Tibial nerve (tissue), 4 donors: ENCODE measurements at places on chromosomes 1 and 21. TPM values are rescaled to one million over a fixed set of nuclear protein-coding genes. Genes with fewer than 3 reads are reported as not detected.

- no peak overlapping the region for H3K4me3 ChIP-seq
- H3K27ac ChIP-seq: no peak overlapping the region
- H3K4me1 ChIP-seq: no peaks in the 10 kb centered on the region
- no peak for DNase-seq
Observed at GRCh38 chr1:147853391-147853790, 49.2 kb upstream of the GJA8 start.

DNA sequence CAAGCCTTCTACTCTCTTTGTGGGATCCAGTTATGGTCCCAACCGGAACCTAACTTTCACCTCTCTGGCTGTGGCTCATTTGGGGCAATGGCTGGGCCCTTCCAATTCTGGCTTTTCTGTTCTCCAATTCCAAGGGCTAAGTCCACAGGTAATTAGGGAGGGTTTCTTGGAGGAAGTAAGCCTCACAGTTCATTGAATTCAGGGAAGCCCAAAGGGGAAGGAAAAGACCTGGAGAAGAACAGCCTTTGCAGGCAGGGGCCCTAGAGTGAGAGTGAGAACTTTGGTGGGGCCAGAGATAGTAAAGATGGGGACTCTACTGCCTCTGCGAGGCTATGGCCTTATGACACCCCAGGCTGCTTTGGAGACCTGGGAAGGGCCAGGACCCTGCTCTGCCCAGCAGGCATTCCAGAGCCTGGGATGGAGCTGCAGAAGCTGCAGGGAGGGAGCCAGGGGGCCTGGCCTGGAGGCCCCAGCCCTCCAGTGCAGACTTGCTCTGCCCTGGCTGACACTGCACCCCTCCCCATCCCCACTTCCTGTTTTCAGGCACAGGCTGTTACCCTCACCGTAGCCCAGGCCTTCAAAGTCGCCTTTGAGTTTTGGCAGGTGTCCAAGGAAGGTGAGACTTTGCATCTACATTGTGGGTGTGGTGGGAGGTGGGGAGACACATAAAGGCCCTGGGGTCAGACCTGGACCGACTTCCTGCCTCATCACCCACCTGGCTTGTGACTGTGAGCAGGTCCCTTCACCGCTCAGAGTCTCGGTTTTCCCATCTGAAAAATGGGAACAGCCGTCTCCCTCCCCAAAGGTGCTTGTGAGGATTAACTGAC, 18.9 kb downstream of the LDLRAP1 start:
- H3K36me3 ChIP-seq: no peaks in the 10 kb centered on the region
- H3K27ac ChIP-seq: no peak overlapping the region
- no peaks in the 10 kb centered on the region for H3K27me3 ChIP-seq
- no peak overlapping the region for H3K4me3 ChIP-seq
- peaks cover 20% of the 10 kb centered on the region for H3K4me1 ChIP-seq

DNA sequence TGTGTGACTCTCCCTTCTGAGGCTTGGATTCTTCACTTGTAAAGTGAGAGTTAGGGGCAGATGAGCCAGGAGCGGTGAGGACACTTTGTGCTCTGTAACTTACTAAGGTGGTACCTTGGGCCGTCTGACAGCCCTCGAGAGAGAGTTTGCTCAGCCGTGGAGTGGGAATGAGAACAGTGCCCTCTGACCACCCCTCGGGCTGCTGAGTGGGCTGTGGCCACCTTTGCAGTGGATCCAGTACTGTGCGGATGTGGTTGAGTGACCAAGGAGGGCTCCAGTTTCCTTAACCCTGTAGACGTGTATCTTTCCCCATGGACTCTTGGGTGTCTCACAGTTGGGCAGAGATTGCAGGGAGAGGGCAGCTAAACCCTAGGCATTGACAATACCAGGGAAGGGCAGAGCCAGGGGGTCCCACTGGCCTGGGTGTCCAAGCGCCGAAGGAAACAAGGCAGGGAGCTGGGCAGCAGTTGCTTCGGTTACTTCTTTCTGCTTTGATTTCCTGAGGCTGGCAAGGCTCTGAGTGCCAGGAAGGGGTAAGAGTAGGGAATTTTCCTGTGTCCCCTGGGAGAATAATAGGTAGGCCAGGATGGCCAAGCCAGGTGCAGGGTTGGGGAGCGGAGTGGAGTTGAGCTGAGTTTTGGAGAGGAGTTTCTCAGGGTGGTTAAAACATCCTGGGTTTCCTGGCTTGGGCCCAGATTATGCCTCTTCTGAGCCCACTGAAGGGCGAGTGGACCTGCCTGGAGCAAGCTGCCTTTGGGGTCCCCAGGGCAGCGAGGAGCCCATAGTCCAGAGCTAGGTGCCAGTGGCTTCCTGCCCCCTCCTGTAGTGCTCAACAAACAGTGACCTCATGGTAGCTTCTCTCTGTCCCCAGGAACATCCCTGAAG, 27.6 kb downstream of the HMGCS2 start:
- H3K4me1 ChIP-seq: no peaks in the 10 kb centered on the region
- H3K36me3 ChIP-seq: no peaks in the 10 kb centered on the region
- no peaks in the 10 kb centered on the region for H3K27me3 ChIP-seq
- H3K4me3 ChIP-seq: no peak overlapping the region
- H3K27ac ChIP-seq: no peak overlapping the region
- no peak for DNase-seq

GRCh38 chr1:52947490-52947889, 20.4 kb downstream of the SCP2 start:
- no peaks in the 10 kb centered on the region for H3K27me3 ChIP-seq
- H3K27ac ChIP-seq: no peak overlapping the region
- no peak overlapping the region for H3K4me3 ChIP-seq
- no peak for DNase-seq
- no peaks in the 10 kb centered on the region for H3K4me1 ChIP-seq

DNA sequence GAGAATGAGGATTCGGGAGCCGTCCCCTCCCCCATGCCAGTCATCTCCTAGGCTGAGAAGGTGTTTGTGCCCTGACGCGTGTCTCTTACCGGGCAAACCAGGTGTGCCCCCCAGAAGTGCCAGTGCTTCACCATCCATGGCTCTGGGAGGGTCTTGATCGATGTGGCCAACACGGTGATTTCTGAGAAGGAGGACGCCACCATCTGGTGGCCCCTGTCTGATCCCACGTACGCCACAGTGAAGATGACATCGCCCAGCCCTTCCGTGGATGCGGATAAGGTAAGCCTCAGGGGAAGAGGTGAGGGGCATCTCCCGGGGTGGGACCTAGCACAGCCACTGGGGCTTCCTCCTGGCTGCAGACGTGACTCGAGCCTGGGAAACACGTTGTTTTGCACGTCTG, 959 bp downstream of the PADI6 start:
- H3K27ac ChIP-seq: no peak overlapping the region
- no peak overlapping the region for H3K4me3 ChIP-seq
- H3K4me1 ChIP-seq: no peaks in the 10 kb centered on the region
- no peaks in the 10 kb centered on the region for H3K36me3 ChIP-seq

- H3K36me3 ChIP-seq: no peaks in the 10 kb centered on the region
- H3K27ac ChIP-seq: peak overlapping the region; percentile 44
- H3K4me3 ChIP-seq: peak overlapping the region; percentile 31
- H3K27me3 ChIP-seq: no peaks in the 10 kb centered on the region
- H3K4me1 ChIP-seq: no peaks in the 10 kb centered on the region
- peak; percentile 99 for DNase-seq
Observed at GRCh38 chr21:38733972-38734546, 71.7 kb upstream of the ETS2 start.

DNA sequence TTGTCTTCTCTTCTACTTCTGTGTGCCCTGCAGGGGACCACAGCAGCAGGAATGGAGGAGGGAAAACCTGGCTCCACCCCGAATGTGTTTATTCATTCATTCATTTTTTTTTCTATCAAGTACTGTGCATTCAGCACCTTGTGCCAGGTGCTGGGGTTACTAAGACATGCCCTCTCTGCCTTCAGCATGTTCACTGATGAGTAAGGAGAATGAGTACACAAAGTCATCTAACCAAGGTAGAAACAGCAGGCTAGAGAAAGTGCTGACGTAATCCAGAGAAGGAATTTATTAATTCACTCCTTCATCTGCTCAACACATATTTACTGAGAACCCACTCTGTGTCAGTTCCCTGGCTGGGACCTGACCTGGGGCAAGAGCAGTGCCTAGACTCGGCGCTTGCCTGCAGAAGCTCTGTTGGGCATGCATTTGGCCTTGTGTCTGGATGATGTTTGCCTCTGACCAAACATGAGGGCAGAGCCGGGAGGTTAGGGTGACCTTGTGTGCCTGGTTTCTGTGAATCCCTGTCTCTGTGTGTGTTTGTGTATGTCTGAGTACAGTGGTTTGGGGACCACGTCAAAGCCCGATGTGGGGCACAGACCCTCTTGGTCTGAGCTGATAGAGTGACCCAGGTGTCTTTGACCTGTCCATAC, 3.3 kb upstream of the MYOG start:
- no peak overlapping the region for H3K27ac ChIP-seq
- no peak for DNase-seq
- no peak overlapping the region for H3K4me3 ChIP-seq
- H3K4me1 ChIP-seq: no peaks in the 10 kb centered on the region
- H3K27me3 ChIP-seq: no peaks in the 10 kb centered on the region
- H3K36me3 ChIP-seq: no peaks in the 10 kb centered on the region

DNA sequence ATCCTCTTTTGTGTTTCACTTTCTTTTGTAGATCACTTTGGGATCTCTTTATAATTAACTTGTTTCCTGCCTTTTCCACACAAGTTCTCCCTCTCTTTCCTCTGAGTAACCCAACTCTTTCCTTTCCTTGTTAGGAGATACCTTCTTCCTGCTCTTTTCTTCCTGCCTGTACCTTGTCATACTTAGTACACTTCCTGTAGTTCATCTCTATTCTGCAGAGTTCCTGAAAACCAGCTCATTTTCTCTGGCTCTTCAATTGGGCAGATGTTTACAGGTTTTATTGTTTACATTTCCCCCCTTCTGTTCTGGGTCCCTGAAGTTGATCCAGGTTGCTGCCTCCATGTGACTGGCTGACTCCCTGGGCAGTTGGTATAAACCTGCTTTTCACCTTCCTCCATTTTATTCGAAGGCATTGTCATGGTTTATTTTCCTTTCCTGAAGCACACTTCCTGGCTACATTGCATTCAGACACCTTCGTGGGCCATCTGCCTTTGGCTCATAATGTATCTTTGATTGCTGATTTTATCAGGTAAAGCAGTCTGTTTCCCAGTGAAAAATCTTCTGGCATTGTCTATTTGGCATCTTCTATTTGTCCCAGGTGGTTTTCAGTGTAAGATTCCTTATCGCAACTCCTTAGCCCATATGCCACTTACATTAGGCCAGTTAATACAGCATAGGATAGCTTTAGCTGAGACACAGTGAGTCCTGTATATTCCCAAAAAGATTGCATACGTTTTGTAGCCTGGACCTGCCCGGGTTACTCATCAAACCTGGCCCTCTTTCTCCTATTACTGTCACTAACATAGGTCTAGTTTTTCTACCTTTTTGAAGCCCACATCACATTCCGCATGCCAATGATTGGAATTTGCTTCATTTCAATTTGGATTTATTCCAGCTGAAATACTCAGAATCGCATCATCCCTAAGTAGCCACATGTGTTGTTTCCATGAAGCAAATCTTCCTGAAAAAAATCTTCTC, 15.4 kb downstream of the CTH start:
- no peaks in the 10 kb centered on the region for H3K36me3 ChIP-seq
- no peak overlapping the region for H3K27ac ChIP-seq

GRCh38 chr21:44931137-44931500, 8.7 kb upstream of the SLX9 start:
- peak overlapping the region; percentile 47 for H3K4me3 ChIP-seq
- H3K36me3 ChIP-seq: no peaks in the 10 kb centered on the region
- peaks cover 55% of the 10 kb centered on the region for H3K27me3 ChIP-seq
- H3K27ac ChIP-seq: peak overlapping the region; percentile 10
- DNase-seq: no peak

- DNase-seq: no peak
- H3K4me3 ChIP-seq: peak within 1 kb of the TSS; percentile 55
- no peaks in the 10 kb centered on the region for H3K27me3 ChIP-seq
Observed at GRCh38 chr1:219927956-219928790, at the start of gene SLC30A10. TSS of gene SLC30A10 (minus strand) at chr1:219928557. CDS start at chr1:219928440, 117 bp downstream.

DNA sequence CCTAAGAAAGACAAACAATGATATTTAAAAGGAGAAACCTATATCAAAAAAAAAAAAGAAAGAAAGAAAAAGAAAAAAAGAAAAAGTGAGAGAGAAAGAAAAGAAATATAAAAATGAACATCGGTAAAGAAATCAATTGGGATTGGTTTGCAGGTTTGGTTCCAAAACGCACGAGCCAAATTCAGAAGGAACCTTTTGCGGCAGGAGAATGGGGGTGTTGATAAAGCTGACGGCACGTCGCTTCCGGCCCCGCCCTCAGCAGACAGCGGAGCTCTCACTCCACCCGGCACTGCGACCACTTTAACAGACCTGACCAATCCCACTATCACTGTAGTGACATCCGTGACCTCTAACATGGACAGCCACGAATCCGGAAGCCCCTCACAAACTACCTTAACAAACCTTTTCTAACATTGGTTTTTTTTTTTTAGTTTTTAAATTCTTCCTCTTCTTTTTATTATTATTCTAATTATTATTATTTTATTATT, 11.7 kb downstream of the LHX9 start:
- no peak overlapping the region for H3K27ac ChIP-seq
- no peak for DNase-seq
- H3K4me3 ChIP-seq: no peak overlapping the region
- no peaks in the 10 kb centered on the region for H3K27me3 ChIP-seq
- no peaks in the 10 kb centered on the region for H3K36me3 ChIP-seq

GRCh38 chr1:167081594-167082156, 8.5 kb downstream of the GPA33 start:
- no peak overlapping the region for H3K27ac ChIP-seq
- H3K27me3 ChIP-seq: no peaks in the 10 kb centered on the region
- no peak overlapping the region for H3K4me3 ChIP-seq
- no peak for DNase-seq

DNA sequence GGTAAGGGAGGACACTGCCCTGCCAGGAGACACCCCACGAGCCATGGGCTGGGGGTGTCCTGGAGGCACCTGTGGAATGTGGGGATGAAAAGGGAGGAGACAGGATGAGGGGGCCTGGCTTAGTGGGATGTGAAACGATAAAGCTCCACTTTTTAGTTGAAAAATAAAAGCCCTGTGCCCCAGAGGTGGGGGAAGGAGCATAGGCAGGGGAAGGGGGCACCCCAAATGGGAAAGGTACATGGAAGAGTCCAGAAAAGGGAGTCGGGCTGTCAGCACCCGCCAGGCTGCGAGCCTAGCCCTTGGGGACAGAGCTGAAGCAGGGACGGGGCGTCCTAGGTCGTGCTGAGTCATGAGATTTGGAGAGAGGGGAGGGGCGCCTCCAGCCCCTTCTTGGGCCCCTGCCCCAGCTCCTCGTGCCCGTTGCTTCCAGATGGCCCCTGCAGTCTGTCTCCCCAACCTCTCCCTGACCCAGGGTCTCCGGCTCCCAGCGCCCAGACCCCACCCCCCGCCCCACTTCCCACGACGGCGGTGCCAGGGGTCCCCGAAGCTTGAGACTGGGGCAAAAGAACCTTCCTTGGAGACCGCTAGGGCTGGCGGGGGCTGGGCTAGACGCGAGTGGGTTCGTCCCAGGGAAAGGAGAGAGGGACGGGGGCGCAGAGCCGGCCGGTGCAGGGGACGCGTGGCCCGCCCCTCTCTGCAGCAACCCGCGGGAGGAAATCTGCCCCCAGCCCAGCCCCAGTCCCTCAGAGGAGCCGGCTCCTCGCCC, 795 bp downstream of the SYT2 start:
- H3K4me1 ChIP-seq: no peaks in the 10 kb centered on the region
- no peaks in the 10 kb centered on the region for H3K36me3 ChIP-seq
- no peak overlapping the region for H3K27ac ChIP-seq
- H3K27me3 ChIP-seq: peaks cover 90% of the 10 kb centered on the region
- no peak for DNase-seq

The SIPA1L2 gene
- total RNA-seq: 40.5 TPM

The EPHA2 gene
- 30.0 TPM for total RNA-seq

The A3GALT2 gene
- total RNA-seq: 0.42 TPM

The KRTCAP2 gene
- 167 TPM for total RNA-seq

The OR2L2 gene
- total RNA-seq: not detected
